NCI-H2029 treated with DMSO at 0.1 percent for 48 hours (cell line): ENCODE measurements at places on chromosomes 3 and 15.

DNA sequence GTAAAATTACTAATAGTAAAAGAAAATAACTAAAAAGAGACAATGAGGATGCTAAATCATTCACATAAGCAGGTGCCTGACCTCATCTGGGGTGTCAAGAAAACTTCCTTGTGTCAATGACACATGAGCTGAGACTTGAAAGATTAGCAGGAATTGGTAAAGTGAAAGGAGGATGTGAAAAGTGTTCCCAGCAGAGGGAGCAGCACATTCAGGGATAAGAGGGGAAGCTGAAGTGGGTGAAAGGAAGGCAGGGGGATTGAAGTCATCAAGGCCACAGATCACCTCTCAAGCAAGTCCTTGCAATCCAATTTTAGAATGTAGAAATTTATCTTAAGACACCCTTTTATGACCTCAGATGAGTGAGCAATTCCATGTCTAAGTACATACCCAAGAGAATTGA is 60.2 kb upstream of the ACP3 start:
- DNase-seq, result peak; percentile 51

GRCh38 chr15:70284438-70285214 is 186.9 kb upstream of the TLE3 start:
- peak; percentile 57 for DNase-seq

- DNase-seq, result no peak
Measured at GRCh38 chr15:58081891-58082290, 16.4 kb upstream of the ALDH1A2 start.

DNA sequence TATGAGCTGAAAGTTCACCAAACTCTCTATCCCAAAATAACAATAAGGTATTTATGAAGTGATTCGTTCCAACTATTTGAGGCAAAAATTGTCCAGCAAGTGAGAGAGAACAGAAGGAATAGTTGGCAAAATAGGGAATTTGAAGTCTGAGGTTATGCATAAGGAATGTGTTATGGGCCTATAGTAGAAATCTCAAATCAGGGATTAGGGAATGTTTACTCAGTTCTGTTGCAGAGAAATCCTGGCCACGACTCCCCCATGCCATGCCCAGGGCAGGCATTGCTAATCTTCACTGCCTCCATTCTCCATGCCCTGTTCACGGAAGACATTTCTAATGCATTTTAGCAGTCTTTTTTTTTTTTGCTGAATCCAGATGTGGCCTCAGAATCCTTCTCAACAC is 58.6 kb downstream of the FLNB start:
- DNase-seq, result no peak

DNA sequence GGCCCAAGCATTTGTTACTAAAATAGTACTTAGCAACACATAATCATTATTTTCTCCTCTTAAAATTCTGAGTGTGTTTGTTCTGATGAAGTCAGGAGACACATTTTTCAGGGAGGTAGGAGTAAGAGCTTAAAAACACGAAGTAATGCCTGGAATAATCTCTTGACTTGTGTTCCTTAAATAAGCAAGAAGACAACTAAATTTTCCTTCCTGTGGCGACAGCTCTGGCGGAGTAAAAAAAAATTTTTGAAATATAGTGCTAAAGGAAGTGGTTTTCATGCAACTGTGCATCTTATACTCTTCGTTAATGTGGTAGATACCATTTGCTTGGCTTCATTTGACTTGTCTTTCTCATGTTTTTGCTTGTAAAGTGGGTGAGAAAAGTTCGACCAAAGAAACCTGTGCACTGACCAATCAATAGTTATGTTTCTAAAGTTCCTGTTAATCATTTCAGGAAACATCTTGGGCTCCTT is 11.1 kb upstream of the MBNL1 start:
- DNase-seq, result no peak

GRCh38 chr3:152359385-152360248 is 90.9 kb downstream of the MBNL1 start:
- DNase-seq, result no peak

GRCh38 chr3:49724586-49724985 is 835 bp upstream of the GMPPB start:
- no peak for DNase-seq

- no peak for DNase-seq
Measured at GRCh38 chr3:64300790-64301423, 75.6 kb upstream of the PRICKLE2 start.

DNA sequence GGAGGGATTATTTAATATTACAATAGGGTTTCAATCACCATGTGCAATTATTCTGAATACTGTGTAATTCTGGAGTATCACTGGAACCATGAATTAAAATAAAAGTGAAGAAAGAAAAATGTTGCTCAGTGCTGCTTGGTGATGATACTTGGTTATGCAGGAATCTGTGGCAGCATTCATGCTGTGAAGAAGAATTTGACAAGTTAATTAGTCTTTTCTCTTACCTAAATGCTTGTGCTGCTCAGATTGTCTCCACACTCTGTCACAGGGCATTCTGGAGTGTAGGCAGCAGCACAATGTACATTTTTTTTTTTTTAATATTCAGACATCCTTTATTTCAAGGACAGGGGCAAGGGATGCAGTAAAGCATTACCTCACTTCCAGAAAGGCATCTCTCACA is 749.3 kb upstream of the CADM2 start:
- DNase-seq, result no peak

DNA sequence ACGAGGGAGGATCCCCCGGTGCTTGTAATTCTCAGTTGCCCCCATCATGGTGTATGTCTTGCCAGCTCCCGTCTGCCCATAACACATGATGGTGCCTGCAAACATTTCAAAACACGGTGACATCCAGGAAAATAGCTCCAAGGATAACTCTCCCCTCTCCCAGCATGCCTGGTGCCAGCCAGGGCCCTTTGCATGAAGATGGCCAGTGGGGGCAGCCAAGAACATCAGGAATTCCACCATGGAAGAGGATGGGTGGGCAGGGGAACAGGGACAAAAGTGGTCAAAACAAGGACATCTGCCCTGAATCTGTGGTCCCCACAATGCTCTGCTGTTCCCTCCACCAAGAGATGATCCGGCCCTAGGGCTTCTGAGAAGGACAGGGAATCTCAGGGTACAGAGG is 9.0 kb downstream of the KIF9 start:
- DNase-seq, result no peak

- DNase-seq, result no peak
Measured at GRCh38 chr3:44682182-44682896, 30.1 kb upstream of the ZNF502 start.

DNA sequence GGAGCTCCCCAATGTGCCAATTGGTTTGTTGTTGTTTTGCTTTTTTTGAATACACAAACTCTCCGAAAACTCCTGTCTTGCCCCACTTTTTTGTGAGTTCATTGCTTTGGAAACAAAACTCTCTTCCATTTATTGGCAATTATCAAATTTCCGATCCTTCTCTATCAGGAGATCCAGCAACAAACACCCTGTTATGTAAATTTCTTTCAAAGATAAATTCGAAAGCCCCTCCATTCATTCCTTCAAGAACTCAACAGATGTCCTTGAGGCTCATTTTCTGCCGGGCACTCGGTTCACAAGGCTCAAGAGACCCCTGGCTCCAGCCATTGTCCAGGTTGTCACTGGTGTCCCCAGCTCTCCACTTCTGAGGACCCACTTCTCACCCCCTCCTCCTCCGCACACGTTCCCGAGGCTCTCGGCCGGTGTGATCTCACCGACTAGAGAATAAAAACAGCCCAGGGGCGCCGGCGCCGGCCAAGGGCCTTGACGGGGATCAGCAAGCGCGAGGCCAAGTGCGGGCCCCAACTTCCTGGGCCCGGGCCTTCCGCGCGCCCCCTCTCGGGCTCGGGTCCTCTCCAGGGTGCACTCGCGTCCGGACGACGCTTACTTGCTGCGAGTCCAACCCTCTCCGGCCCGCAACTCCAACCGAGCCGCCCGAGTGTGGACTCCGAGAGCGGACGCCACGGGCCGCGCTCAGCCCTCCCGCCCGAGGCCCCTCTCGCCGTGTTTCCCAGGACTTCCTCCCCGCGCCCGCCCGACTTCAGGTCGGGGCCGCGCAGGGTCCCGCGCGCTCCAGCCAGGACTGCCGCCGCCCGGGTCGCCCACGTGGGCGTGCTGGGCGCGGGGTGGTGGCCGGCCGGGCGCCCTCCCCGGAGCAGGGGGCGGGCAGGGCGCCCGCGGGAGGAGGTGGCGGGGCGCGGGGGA is 533 bp upstream of the SMAD3 start:
- DNase-seq, result no peak

DNA sequence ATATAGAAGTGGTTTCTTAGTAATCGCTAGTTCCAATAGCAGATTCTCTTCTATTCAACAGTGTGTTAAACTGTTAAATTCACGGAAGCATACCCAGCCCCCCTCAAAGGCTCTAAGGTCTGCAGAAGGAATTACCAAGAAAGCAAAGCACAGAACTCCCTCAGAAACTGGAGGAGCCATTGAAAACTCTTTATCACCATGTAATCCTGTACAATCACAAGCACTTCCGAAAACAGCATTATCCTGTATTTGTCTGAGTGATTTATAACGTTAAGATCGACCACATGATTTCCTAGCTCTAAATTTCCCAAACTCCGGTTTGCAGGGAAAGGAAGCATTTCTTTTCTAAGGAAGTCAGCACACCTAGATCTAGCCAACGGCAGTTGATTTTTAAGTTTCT is 20.0 kb downstream of the MYO1E start:
- DNase-seq, result no peak

DNA sequence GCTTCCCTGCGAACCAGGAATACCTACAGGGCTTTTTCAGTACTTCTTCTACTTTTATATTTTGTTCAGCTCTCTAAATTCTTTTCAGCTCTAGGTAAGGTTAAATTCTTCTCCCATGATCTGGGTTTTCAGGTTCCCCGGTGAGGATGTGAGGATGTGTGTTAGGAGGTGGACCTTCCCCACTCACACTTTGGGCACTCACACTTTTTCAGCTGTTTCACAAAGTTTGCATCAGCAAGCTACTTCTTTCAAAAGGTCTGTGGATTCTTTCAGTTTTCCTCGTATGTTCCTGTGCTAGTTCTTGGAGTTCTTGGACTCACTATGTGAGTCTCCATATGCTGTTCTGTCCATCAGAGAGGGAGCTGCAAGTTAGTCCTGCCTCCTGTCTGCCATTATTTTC is 13.9 kb upstream of the OR5K2 start:
- DNase-seq, result no peak

GRCh38 chr15:98582900-98583554 is 65.3 kb upstream of the IGF1R start:
- no peak for DNase-seq

GRCh38 chr15:101672298-101672697 is 20.1 kb upstream of the TM2D3 start:
- DNase-seq, result no peak

DNA sequence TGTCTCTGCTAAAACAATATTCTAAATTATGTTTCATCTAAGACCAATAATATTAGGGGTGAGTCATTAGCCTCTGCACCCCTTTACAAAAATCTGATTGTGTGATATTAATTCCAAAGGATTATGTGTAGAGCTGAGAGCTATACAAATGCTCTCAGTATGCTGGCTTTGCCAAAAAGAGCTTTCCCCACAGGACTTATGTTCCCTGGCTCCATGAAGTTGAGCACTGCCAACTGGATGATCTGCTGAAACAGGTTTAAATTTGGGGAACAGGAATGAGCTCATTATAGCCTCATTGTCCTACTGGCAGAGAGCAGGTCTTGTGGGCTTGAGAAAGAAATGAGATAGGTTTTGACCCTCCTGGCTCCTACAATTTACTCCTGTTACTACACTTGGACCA is 347.8 kb upstream of the LMCD1 start:
- no peak for DNase-seq

- no peak for DNase-seq
Measured at GRCh38 chr3:2354702-2355101, 256.0 kb downstream of the CNTN4 start.

- no peak for DNase-seq
Measured at GRCh38 chr3:78832785-78833204, 935.0 kb downstream of the ROBO1 start.

DNA sequence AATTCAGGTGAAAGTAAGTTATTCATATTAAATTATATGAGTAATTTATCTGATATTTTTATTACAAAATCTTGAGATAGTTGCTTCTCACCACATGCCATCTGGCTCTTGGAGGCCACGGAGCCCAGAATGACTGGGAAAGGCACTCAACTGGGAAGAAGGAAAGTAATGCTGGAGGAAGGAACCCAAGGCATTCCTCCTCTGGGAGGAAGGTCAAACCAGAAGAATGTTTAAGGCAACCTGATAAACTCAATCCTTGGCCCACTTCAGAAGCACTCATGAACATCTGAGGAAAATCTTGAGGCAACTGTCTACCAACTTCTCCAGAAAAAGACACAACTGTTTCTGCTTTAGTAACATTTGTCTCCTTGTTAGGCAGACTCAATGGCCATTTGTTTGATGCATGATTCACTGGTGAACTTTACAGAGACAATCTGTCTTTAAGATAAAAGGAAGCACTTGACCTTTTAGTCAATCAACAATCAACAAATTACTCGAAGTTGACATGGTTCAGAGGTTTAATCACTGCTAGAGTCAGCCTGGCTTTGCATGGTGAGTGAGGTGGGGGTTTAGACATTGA is 261.4 kb upstream of the MME start:
- DNase-seq, result no peak

DNA sequence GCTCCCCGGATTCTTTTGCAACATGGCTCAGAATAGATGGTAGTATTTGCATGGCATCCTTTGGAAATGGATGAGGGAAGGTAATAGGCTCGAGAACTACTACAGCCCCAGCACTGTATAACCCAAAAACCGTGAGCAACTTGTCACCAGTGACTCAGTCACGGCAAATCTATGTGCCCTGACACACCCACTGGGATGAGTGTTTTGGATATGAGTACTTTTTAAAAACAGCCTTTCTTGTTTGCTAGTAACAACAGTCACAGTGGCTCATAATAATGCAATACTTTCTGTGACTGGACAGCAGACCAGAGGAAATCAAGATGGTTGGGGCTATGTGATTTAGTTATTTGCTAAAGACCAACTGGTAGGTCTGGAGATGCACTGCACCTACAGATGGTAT is 299.6 kb downstream of the ULK4 start:
- DNase-seq, result no peak

DNA sequence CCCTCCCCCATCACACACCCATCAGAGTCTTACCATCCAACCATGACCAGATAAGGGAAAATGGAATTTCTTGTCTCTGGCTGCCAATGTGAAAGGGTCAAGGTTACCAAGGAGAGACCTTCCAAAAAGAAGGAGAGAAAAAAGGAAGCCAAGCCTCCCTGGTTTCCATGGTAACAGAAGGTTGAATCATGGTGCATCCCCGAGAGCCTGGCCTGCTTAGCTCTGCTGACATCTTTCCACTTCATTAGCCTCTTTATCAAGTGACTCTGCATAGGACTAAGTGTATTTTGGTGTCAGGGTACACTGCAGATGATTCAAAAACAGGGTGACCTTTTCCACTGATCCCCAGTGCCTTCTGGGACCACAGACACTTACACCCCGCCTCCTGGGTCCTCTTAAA is 225.7 kb upstream of the PPP2R3A start:
- no peak for DNase-seq
